Fibroblast of the aortic adventitia (primary cell): ENCODE measurements at places on chromosomes 12 and 14. TPM values are rescaled to one million over a fixed set of nuclear protein-coding genes. Genes with fewer than 3 reads are reported as not detected.

Gene NTN4
- 8.7 and 71.8 TPM in 2 replicates for total RNA-seq

Gene PCED1B
- total RNA-seq, result 0.27 TPM in 1 of 2 replicates, not detected in the other

Gene RERGL
- not detected in 2 replicates for total RNA-seq

GRCh38 chr14:76486251-76486743, 110.4 kb downstream of the ESRRB start:
- no peak for DNase-seq

Gene TBX5
- total RNA-seq, result 1.3 TPM in 1 of 2 replicates, not detected in the other

- no peak for DNase-seq
Measured at GRCh38 chr12:31233061-31233730, 92.8 kb downstream of the SINHCAF start.

- no peak for DNase-seq
Measured at GRCh38 chr12:124511259-124511985, 56.0 kb downstream of the NCOR2 start.
